ENCODE measurements at places on chromosomes 16 and 17. TPM values are rescaled to one million over a fixed set of nuclear protein-coding genes. Genes with fewer than 3 reads are reported as not detected.

KIFC3 gene
- total RNA-seq: 1.2 TPM

RNU2-1 gene
- total RNA-seq: 4,537 TPM

PRDM7 gene
- not detected for total RNA-seq

USP36 gene
- 407 TPM for total RNA-seq

CCL17 gene
- total RNA-seq: not detected

HS3ST2 gene
- not detected for total RNA-seq

C17orf50 gene
- not detected for total RNA-seq

CACNA1H gene
- total RNA-seq: 4.2 TPM

ATAD5 gene
- total RNA-seq: 5.7 TPM

C17orf67 gene
- 6.2 TPM for total RNA-seq

DNA sequence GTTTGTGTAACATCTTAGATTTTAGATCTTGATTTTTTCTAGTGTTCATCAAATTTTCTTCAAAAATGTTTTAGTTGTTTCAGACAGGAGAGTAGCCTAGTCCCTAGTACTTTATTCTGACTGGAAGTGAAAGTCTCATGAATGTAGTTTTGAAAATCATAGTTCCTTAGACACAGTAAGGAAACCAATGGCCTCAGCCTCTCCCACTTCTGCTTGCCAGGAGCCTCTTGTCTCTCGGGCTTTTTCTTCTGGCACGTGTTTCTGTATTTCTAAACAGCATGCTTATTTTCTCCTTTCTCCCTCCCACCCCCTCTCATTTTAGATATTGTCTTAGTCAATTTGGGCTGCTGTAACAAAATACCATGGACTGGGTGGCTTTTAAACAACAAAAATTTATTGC lies 9.8 kb downstream of the SLFN5 start:
- DNase-seq: no peak

- peak; percentile 56 for DNase-seq
Measured at GRCh38 chr16:75108792-75109731, 7.5 kb downstream of the LDHD start.

GRCh38 chr16:85157813-85158742 lies 45.8 kb upstream of the CIBAR2 start:
- DNase-seq: no peak

DNA sequence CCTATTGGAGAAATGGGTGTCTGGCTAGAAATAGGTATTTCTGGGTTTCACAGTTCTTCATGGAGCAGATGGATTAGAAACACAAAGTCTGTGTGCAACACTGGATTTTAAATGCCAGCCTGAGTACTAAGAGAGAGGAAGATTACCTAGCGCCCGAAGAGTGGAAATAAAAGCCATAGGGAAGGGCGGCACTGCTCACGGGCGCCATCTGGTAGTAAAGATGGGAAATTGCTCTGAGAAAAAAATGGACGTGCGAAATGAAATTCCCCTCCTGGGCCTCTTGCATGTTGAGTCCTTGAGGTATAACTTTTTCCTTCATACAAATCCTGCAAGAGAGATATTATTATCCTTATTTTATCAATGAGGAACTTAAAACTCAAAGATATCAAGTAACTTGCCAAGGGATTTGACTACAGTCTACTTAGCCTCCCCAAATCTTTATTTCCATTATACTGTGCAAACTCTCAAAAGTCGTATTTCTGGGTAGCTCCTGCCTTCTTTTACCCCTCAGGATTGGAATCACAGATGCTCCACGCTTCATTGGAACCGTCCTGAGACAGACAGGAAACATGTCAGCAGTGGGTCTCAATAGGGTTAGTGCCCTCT lies 72.8 kb downstream of the MMD start:
- DNase-seq: peak; percentile 18

DNA sequence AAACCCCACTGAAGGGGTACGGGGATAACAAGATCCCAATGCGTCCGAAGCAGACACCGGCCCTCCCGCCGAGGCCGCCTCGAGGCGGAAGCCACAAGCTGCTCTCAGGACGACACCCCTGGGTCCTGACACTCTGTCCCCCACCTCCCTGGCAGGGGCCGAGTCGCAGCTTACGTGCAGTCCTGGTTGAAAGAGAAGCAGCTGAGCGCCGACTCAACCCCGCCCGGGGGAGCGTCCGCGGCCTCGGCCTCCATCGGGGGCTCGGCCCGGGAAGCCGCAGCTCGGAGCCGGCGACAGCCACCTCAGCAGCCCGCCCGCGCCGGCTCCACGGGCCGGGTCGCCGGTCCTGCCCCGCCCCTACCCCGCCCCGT lies at the start of gene WIPI1:
WIPI1 (minus strand) TSS at position 329 of the 371 bp plus-strand sequence; CDS start at position 254, 75 bp downstream.
- no peak for DNase-seq

DNA sequence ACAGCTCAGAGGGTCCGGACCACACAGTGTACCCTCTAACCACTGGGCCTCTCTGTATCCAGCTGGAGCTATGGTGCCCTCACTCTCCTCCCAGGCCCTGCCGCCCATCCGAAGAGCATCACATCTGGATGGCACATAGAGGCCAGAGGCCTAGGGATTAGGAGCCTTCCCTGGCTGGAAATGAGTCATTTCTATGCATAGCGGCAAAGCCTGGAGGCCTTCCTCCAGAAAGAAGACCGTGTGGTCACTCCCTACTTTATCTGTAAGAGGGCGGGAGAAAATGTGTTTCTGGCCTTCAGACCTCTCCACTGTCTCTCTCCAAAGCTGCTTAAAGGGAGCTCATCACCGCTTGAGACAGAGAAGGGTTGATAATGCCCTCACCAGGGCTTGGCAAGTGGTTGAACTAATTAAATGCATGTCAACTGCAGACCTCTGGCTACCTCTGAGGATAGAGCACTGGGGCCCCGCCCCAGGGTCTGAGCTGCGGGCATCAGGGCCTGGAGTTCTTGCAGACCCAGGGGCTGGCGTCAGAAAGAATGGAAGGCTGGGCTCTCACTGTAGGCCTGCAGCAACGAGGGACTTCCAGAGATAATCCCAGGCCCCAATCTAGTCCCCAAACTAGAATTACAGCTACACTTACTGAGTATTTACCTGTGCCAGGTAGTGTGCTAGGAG lies 122.2 kb downstream of the IRX5 start:
- DNase-seq: no peak

DNA sequence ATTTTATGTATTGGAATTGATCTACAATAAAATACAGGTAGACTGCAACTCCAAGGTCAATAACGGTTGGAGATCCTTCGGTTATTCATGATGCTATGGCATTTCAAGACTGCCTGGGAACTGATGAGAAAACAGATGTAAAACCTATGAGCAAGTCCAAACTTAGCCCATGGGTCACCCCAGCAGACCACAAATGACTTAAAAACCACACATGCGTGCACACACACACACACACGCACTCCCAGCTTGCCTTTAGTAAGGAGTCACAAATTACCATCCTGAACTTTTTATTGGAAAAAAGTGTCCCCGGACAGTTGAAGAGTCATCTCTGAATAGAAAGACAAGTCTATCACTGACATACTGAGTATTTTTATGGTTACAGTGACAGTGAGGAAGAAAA lies 26.7 kb downstream of the TRIM25 start:
- DNase-seq: no peak

DNA sequence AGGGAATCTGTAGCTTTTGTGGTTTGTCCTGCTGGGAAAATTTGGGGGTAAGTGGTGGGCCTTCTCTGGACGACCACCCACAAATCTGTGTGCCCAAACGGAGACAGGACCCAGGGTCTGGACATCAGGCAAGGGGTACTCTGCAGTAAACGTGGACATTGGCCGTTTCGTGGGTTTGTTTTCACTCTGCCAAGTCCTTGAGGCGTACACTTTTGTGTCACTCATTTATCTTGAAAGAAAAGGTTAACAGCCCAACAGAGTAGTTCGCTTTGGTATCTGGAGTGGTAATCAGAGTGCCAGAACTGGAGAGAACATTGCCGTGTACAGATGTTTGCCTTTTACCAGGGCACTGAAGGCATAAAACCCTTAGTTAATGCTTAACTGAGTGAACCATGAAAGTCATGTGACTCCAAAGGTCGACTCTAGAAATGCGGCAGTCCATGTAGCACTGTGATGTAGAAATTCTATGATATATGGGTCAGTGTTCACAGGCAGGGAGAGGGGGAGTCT lies 15.4 kb downstream of the NAA60 start:
- DNase-seq: no peak

GRCh38 chr16:66423177-66423576 lies 3.9 kb upstream of the BEAN1 start:
- DNase-seq: no peak

All from CD4-positive, CD25-positive, alpha-beta regulatory T cell (primary cell).